SHP77 (cell line): ENCODE measurements at places on chromosomes 13 and 19.

DNA sequence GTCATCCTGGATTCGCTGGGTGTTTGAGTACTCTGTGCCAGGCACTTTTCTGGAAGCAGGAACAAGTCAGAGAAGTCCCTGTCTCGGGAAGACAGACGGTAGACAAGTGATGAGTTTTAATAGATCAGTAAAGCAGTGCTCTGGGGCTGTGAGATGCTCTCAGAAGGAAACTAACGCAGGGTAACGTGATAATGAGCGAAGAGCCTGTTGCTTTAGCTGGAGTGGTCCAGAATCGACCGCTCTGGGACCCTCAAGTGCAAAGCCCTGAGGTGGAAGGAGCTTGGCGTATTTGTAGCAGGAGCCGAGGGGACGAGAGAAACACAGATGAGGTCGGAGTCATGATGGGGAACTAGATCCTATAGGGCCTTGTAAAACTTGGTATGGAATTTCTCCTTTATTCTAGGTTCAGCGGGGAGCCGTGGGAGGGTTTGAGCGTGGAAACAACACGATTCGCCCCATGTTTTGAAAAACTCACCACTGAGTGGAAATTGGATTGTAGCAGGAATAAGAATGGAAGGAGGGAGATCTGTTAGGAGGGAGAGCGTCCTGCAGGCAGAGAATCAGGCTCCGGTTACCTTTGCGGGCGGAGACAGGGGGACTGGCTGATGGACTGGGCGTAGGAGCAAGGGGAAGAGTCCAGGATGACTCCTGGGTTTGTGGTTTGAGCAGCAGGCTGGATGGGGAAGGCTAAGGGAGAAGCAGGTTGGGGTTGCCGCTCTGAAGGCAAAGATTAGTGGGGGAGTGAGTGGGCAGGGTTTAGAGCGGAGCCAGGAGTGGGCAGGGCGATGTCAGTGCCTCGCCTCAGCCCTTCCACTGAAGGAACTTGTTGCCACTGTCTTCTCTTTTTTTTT lies 763 bp downstream of the POLD1 start:
- no peak for DNase-seq

DNA sequence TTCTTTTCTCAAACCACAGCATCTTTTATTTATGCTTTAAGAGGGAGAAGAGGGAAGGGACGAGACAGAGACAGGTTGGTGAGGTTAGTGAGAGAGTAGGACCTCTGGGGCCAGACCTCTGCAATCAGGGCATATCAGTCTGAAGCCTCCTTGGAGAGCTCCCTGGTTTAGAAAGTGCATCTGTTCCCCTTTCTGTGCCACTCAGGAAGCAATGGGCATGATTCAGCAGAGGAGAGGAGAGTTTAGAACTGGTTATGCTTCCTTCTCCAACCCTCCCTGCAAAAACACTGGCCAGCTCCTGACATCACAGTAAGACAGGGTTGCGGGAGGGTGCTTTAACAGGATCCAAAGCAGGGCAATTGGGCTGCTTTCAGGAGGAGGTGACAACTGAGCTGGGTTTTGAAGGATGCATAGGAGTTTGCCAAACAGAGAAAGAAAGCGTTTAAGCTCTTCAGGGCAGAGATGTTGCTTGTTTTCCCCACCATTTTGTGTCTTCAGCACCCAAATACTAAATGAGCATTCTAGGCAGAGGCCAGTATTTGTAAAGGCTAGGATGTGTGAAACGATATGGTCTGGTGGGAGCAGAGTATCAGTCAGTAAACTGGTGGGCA lies 33.1 kb downstream of the CERS4 start:
- DNase-seq: no peak

GRCh38 chr13:98285317-98285716 lies 108.2 kb upstream of the RNF113B start:
- DNase-seq: peak; percentile 79

DNA sequence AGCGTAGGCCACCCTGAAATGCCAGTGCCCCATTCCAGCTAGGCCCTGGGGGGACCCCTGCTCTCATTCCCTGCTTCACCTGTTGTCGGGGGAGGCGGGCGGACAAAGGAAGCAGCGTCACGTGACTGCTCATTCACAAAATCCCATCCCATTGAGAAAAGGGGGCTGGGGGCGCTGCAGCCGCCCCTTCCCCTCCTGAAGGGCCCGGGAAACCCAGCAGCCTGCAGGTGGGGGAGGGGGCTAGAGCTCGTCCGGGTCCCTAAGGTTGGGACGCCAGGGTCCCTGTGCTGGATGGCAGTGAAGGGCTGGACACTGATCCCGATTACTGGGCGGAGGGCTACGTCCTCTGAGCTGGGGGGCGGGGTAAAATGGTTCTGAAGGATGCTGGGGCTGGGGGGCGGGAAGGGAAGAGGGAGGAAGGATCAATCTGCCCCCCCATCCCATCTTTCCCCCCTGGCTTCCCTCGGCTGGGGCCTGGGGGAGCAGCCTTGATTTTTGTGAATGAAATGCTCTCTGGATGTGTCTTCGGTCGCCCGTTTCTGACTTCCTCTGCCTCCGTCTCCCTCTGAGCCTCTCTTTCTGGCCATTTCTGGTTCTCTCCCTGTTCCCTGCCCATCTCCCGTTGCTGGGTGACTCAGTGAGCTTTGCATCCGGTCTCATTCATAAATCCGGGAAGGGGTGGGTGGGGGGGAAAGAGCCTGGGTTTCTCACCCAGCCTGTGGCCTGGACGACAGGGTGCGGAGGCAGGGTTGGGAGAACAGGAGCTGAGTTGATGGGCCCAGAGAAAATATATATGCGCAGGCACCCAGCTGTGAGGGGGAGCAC lies 816 bp downstream of the SPRED3 start:
- no peak for DNase-seq

DNA sequence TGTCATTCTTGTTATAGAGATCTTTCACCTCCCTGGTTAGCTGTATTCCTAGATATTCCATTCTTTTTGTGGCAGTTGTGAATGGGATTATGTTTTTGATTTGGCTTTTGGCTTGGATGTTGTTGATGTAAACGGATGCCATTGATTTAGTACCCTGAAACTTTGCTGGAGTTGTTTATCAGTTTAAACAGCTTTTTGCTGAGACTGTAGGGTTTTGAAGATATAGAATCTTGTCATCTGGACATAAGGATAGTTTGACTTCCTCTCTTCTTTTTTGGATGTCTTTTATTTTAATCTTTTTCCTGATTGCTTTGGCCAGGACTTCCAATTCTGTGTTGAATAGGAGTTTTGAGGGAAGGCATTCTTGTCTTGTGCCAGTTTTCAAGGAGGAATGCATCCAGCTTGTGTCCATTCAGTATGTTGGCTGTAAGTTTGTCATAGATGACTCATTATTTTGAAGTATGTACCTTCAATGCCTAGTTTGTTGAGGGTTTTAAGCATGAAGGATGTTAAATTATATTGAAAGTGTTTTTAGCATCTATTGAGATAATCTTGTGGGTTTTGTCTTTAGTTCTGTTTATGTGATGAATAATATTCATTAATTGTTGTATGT lies 16.8 kb downstream of the ZNF431 start:
- DNase-seq: no peak

GRCh38 chr19:31339411-31339810 lies 9.8 kb downstream of the TSHZ3 start:
- DNase-seq: no peak

GRCh38 chr13:20363172-20363571 lies 131.1 kb upstream of the GJB6 start:
- DNase-seq: no peak

- no peak for DNase-seq
Observed at GRCh38 chr13:22091222-22091970, 420.5 kb downstream of the FGF9 start.

GRCh38 chr19:35558400-35559280 lies 4.8 kb downstream of the ATP4A start:
- no peak for DNase-seq

- DNase-seq: no peak
Observed at GRCh38 chr13:45055902-45056648, 64.2 kb upstream of the GTF2F2 start.

- peak; percentile 15 for DNase-seq
Observed at GRCh38 chr19:42069619-42070351, at the start of gene GRIK5. Gene GRIK5, minus strand, starts transcription at chr19:42070206. Its CDS starts 4,436 bp downstream, at chr19:42065770.

- no peak for DNase-seq
Observed at GRCh38 chr13:60412909-60413616, 16.0 kb downstream of the TDRD3 start.

GRCh38 chr13:71751073-71751472 lies 115.9 kb downstream of the DACH1 start:
- peak; percentile 34 for DNase-seq

- DNase-seq: no peak
Observed at GRCh38 chr19:48777720-48778119, 22.4 kb downstream of the FGF21 start.

DNA sequence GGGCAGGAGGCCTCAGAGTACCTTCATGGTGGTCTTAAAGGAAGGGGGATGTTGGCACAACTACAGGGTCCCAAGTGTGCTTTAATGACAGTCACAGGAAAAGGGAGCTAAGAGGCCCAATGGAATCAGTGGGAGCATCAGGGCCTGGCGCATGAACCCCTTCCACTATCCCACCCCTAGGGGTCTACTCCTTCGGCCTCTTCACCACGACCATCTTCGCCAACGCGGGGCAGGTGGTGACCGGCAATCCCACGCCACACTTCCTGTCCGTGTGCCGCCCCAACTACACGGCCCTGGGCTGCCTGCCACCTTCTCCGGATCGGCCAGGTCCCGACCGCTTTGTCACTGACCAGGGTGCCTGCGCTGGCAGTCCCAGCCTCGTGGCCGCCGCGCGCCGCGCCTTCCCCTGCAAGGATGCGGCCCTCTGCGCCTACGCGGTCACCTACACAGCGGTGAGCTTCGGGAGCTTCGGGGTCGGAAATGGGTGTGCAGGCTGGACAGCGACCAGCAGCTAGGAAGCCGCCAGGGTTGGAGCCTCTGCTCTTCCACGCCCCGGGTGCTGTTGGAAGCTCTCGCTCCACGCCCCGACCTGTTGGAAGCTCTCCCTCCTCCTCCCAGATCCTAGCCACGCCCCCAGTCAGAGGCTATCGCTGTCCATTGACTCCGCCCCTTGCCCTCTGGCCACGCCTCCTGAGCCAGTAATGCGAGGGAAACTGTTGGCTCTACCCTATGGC lies 6.0 kb downstream of the PLPPR2 start:
- no peak for DNase-seq

GRCh38 chr13:106287351-106287750 lies 248.1 kb downstream of the EFNB2 start:
- DNase-seq: no peak

DNA sequence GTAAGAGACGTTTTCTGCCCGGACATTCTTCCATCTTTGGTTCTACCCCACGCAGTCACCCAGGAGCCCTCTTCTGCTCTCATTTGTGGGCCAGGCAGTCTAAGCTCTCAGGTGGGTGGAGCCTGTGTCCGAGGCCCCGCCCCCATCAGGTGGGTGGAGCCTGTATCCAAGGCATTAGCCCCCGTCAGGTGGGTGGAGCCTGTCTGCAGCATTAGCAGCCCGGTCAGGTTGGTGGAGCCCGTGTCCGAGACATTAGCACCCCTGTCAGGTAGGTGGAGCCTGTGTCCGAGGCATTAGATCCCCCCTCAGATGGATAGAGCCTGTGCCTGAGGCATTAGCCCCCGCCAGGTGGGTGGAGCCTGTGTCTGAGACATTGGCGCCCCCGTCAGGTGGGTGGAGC lies 45.5 kb upstream of the C13orf46 start:
- peak; percentile 86 for DNase-seq

DNA sequence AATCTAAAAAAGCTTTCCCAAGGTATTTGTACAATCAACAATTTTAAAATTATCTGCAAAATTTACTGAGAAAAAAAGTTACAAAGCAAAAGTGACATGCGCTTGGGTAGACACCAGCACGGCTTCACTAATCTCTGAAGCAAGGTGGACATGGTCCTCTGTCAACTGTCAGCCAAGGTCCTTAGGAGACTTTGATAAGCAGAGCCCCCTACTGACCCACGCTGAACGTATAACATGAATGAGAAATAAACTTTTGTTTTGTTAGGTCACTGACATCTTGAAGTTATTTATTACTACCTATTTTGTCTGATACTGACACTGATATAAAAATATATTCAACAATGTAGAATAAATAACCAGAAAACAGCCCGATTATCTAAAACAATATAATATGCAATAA lies 100.7 kb upstream of the OBI1 start:
- no peak for DNase-seq

GRCh38 chr19:17025991-17026658 lies 485 bp downstream of the CPAMD8 start:
- no peak for DNase-seq

DNA sequence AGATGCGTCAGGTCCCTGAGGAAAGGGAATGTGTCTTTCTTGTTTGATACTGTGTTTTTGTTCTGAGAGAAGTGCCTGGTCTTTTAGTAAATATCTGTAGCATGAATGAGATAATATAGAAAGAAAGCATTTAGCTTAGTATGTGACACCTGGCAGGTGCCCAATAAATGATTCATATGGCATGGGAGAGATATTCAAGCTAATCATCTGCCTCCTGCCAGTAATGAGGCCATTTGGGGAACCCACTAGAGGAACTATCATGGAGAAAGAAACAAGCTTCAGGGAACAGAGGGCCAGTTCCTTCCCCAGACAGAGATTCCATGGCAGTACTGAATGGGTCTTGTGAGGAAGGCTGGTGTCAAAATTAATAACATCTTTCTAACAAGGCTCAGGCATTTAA lies 603.9 kb downstream of the DCT start:
- no peak for DNase-seq

GRCh38 chr19:39483141-39483540 lies 2.5 kb downstream of the TIMM50 start:
- DNase-seq: no peak

- no peak for DNase-seq
Observed at GRCh38 chr13:64057372-64058020, 2641.8 kb upstream of the PCDH20 start.

- no peak for DNase-seq
Observed at GRCh38 chr13:99433543-99434075, 67.7 kb upstream of the TM9SF2 start.

DNA sequence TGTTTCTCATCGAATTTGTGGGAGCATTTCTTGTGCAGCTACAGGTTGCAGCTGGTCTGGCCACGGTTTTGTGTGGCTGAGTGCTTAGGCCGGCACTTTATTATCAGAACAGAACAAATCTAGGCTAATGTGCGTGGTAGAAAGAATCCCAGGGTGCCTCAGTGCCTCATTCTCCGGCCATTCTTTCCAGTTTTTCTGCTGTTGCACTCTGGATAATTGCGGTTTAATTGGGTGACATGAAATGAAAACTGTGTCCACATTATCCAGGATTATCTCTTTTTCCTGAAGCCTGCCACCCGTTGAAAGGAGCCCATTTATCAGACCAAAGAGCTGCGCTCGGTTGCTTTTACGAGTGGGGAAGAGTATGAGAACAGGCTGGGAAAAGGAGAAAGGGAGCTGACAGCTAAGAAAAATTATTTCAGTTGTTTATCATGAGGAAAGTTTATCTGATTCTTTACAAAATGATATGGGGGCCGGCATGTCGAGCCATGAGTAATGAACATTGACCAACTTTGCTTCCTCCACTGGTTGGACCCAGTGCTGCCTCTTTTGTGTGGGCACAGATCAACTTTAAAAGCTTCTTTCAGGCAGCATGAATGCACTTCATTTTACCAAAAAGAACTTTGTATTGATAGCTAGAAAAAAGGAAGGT lies 117.0 kb upstream of the SOX21 start:
- DNase-seq: no peak
